CD4-positive, alpha-beta memory T cell (primary cell): ENCODE measurements at places on chromosomes 1 and 21. TPM values are rescaled to one million over a fixed set of nuclear protein-coding genes. Genes with fewer than 3 reads are reported as not detected.
A peak's percentile ranks its signal among the peaks of the same experiment; 100 is the strongest.

DNA sequence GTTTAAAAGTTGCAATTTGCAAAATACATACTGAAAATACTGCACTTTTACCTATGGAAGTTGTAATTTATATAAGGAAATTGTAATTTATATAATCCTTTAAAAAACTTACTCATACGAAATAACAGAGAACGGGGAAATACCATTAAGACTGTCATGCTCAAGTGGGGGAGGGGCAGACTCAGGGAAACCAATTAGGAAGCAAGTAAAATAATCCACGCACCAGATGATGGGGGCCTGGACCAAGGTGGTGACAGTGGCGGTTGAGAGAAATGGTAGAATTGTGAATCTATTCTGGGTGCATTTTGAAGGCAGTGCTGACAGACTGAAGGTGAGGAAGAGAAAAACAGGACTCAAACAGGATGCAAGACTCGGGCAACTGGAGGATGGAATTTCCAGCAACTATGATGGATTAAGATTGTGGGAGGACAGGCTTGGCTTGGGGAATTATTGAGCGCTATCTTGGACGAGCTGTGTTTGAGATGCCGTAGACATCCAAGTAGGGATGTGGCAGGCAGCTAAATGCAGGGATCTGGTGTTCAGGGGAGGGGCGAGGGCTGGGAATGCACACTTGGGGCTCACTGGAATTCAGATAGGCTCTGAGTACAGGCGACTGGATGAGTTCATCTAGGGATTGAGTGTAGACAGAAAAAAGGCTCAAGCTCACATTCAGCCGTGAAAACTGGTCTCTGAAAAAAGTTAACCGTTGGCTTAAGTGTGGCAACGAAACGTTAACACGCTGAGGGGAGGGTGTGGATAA lies 977 bp downstream of the LCA5L start:
- DNase-seq: no peak
- peak overlapping the region; percentile 69 for H3K4me3 ChIP-seq
- H3K4me1 ChIP-seq: peaks cover 13% of the 10 kb centered on the region
- no peaks in the 10 kb centered on the region for H3K36me3 ChIP-seq

DNA sequence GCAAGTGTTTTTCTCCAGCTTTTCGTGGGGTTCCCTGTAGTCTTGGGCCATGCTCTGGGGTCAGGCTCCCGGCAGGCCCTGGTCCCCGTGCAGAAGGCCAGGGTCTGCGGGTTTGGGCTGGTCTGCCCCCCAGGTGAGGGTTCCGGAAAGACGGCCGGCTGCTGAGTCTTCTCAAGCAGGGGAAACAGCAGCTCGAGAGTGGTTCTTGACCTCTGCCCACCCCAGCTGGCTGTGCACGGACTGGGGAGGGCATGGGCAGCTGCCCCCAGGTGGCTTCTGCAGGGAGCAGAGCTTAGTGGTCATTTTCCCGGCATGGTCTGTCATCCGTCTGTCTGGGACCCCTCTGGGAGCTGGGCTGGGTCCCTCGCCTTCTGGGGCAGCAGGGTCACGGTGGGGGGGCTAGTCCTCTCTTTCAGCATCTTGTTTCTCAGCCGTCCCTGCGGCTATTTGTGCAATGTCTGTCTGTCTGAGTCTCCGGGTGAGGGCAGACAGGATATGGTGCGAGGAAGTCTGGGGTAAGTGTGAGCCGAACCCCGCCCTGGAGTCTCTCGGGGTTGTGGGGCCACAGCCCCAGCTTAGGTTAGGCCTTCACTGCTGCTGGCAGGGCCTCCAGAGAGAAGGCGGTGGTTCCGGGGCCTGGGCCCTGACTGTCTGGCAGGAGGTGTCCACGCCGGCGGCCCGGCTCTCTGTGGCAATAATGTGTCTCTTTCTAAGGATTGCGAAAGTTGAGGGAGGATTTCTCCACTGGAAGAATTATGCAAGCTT lies 6.1 kb downstream of the SKI start:
- peak; percentile 83 for DNase-seq

DNA sequence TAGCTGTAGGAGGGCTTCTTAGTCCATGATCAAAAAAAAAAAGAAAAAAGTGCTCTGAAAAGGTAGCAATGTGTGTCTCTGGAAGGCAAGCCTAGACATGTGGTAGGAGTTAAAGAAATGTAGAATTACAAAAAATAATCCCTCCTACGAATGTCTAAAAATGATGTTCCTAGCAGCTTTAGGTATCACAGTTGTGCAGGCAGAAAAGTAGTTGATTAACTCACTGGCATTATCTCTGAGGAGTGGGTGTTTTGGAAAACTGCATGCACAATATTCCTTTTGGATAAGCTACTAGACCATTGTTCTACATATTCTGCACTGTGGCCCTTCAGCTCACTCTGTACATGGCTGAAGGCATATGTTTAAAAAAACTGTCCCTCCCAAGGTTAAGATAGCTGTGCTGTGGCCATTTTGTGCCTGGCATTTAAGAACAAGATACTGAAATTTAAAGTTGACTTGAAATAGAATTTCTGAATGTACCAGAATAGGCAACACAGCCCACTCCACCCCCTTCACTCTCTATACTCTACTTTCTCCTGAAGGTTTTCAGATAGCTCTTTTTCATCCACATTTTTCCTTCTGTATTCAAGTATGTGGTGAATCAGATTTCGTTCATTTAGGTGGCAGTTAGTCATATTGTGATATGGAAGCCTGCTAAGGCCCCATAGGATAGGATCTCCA lies 463.9 kb upstream of the LRRC7 start:
- DNase-seq: no peak
- H3K4me1 ChIP-seq: no peaks in the 10 kb centered on the region
- no peaks in the 10 kb centered on the region for H3K27me3 ChIP-seq
- no peaks in the 10 kb centered on the region for H3K36me3 ChIP-seq
- no peak overlapping the region for H3K4me3 ChIP-seq

DNA sequence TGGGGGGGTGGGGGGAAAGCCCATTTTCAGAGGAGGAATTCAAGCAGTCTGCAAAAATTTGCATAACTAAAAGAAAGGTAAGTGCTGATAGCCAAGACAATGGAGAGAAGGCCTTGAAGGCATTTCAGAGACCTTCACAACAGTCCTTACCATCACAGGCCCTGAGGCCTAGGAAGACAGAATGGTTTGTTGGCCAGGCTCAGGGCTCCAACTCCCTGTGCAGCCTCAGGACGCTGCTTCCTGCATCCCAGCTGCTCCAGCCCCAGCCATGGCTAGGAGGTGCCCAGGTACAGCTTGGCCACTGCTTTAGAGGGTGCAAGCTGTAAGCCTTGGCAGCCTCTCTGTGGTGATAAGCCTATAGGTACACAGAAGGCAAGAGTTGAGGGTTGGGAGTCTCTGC lies 571.6 kb downstream of the MATN1 start:
- no peak for DNase-seq
- H3K4me1 ChIP-seq: no peaks in the 10 kb centered on the region
- H3K4me3 ChIP-seq: no peak overlapping the region
- no peak overlapping the region for H3K27ac ChIP-seq
- H3K27me3 ChIP-seq: no peaks in the 10 kb centered on the region
- H3K36me3 ChIP-seq: no peaks in the 10 kb centered on the region

- H3K4me3 ChIP-seq: no peak overlapping the region
- no peaks in the 10 kb centered on the region for H3K4me1 ChIP-seq
- no peak overlapping the region for H3K27ac ChIP-seq
- no peak for DNase-seq
- H3K27me3 ChIP-seq: no peaks in the 10 kb centered on the region
- H3K36me3 ChIP-seq: no peaks in the 10 kb centered on the region
Observed at GRCh38 chr1:62810420-62811274, 26.7 kb downstream of the ATG4C start.

GRCh38 chr1:68330391-68330790 lies 98.1 kb upstream of the WLS start:
- H3K27me3 ChIP-seq: no peaks in the 10 kb centered on the region
- no peak overlapping the region for H3K27ac ChIP-seq
- no peaks in the 10 kb centered on the region for H3K36me3 ChIP-seq
- no peaks in the 10 kb centered on the region for H3K4me1 ChIP-seq

LAMC1 gene
- total RNA-seq: 0.50 TPM

DNA sequence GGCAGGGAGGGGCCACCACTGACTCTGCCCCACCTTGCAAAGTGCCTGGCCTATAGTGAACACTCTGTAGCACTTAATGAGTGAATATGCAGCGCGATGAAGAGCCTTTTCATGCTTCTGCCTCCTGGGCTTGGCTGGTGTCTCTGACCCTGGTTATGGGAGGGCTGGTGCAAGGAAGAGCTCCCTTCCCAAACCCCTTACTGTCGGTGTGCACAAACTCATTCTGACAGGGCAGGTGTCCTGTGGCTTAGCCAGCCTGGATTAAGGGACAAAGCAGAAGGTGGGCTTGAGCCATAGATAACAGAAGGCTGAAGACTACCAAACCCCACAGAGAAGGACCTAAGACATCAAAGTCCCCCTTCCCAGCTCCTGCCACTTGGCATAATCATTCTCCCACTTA lies 2.0 kb upstream of the NCMAP start:
- H3K4me3 ChIP-seq: no peak overlapping the region
- H3K27ac ChIP-seq: no peak overlapping the region
- no peaks in the 10 kb centered on the region for H3K36me3 ChIP-seq
- no peak for DNase-seq

- no peaks in the 10 kb centered on the region for H3K4me1 ChIP-seq
- peaks cover 19% of the 10 kb centered on the region for H3K27me3 ChIP-seq
- no peaks in the 10 kb centered on the region for H3K36me3 ChIP-seq
- DNase-seq: no peak
Observed at GRCh38 chr1:165354739-165355138, 1.8 kb downstream of the LMX1A start.

- DNase-seq: no peak
- peaks cover 42% of the 10 kb centered on the region for H3K4me1 ChIP-seq
- H3K4me3 ChIP-seq: no peak overlapping the region
- H3K36me3 ChIP-seq: no peaks in the 10 kb centered on the region
Observed at GRCh38 chr1:9590201-9590600, 1.5 kb downstream of the TMEM201 start.

DNA sequence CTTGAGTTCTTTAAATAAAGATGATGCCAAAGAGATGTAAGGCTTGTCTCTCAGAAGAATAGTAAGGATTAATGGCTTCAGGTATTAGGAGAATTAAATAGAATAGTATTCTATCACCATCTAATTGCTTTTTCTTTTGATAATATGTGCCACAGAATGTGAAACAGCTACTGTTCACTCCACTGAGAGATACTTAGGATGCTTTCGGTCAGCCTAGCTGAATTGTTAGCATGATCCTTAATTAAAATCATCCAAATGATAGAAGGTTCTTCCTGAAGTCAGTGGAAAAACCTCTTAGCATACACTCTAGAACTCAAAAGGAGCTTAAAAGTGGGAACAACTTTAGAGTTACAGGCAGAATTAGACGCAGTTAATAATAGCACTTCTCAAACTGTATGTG lies 97.0 kb downstream of the RASAL2 start:
- H3K27ac ChIP-seq: no peak overlapping the region
- H3K36me3 ChIP-seq: no peaks in the 10 kb centered on the region
- H3K4me1 ChIP-seq: no peaks in the 10 kb centered on the region
- H3K4me3 ChIP-seq: no peak overlapping the region

MAP3K6 gene
- total RNA-seq: 11.7 TPM

DNASE2B gene
- not detected for total RNA-seq

GRCh38 chr1:12057382-12057781 lies 5.7 kb upstream of the TNFRSF8 start:
- H3K4me3 ChIP-seq: no peak overlapping the region
- H3K4me1 ChIP-seq: peaks cover 4% of the 10 kb centered on the region
- no peak overlapping the region for H3K27ac ChIP-seq
- no peaks in the 10 kb centered on the region for H3K27me3 ChIP-seq
- no peak for DNase-seq
- no peaks in the 10 kb centered on the region for H3K36me3 ChIP-seq

TCHHL1 gene
- total RNA-seq: not detected

- H3K4me3 ChIP-seq: no peak overlapping the region
- H3K27ac ChIP-seq: no peak overlapping the region
- no peaks in the 10 kb centered on the region for H3K36me3 ChIP-seq
- DNase-seq: no peak
- H3K27me3 ChIP-seq: no peaks in the 10 kb centered on the region
Observed at GRCh38 chr1:163875200-163875926, 553.6 kb downstream of the NUF2 start.

- H3K36me3 ChIP-seq: no peaks in the 10 kb centered on the region
- H3K4me1 ChIP-seq: no peaks in the 10 kb centered on the region
- DNase-seq: no peak
- no peak overlapping the region for H3K27ac ChIP-seq
- H3K27me3 ChIP-seq: peaks cover 3% of the 10 kb centered on the region
- H3K4me3 ChIP-seq: no peak overlapping the region
Observed at GRCh38 chr1:67801903-67802302, 31.4 kb downstream of the GNG12 start.

ASTN1 gene
- total RNA-seq: not detected

DNA sequence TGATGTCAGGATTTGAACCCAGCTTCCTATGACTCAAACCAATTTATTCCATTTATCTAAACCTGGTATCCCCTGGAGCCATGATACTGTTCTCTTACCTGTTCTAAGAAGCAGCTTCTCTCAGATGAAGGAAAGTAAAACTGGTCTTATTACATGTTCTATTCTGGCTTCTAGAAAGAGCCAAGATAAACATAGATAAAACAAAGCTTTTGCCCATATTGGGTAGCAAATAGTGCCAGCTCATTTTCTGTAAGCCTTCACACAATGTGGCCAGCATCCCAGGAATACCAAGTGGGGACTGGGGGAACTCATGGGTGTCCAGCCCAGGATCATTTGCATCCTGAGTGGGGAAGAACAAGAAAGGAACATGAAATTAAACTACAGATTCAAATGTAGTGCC lies 53.5 kb upstream of the EPHA8 start:
- H3K4me3 ChIP-seq: no peak overlapping the region
- H3K4me1 ChIP-seq: no peaks in the 10 kb centered on the region
- no peaks in the 10 kb centered on the region for H3K27me3 ChIP-seq
- H3K36me3 ChIP-seq: peaks cover 81% of the 10 kb centered on the region
- no peak overlapping the region for H3K27ac ChIP-seq

- H3K36me3 ChIP-seq: no peaks in the 10 kb centered on the region
- H3K4me1 ChIP-seq: no peaks in the 10 kb centered on the region
- no peak for DNase-seq
- no peaks in the 10 kb centered on the region for H3K27me3 ChIP-seq
Observed at GRCh38 chr1:91924146-91924545, 25.1 kb upstream of the BRDT start.

LIN9 gene
- total RNA-seq: 5.0 TPM

DNA sequence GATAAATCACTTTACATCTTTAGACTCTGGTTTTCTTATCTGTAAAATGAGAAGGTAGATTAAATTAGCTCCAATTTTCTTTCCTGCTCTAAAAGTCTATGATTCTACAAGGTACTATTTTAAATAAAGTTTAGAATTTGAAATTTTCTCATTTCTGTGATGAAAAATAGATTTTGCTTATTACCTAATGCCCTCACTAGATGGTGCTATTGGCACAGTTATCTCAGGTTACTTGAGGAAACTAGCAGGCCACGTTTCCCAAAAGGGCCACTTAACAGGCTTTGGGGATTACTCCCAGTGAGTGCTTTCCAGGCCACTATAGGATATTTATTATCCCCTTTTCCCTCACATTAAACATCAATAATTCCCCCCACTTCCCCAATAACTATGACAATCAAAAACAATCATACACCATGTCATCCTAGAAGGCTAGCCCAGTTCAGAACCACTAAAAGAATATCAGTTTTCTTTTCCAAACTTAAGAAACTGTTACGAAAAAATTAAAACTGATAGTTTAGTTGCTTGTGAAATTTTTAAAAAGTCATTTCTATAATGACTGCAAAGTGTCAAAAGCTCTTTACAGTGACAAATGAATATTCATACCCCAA lies 30.6 kb downstream of the OMA1 start:
- H3K4me3 ChIP-seq: no peak overlapping the region
- H3K36me3 ChIP-seq: peaks cover 5% of the 10 kb centered on the region
- H3K27me3 ChIP-seq: no peaks in the 10 kb centered on the region
- H3K27ac ChIP-seq: no peak overlapping the region

DCDC2B gene
- total RNA-seq: not detected
